ENCODE measurements at places on chromosomes 12 and 14.
A peak's percentile ranks its signal among the peaks of the same experiment; 100 is the strongest.

DNA sequence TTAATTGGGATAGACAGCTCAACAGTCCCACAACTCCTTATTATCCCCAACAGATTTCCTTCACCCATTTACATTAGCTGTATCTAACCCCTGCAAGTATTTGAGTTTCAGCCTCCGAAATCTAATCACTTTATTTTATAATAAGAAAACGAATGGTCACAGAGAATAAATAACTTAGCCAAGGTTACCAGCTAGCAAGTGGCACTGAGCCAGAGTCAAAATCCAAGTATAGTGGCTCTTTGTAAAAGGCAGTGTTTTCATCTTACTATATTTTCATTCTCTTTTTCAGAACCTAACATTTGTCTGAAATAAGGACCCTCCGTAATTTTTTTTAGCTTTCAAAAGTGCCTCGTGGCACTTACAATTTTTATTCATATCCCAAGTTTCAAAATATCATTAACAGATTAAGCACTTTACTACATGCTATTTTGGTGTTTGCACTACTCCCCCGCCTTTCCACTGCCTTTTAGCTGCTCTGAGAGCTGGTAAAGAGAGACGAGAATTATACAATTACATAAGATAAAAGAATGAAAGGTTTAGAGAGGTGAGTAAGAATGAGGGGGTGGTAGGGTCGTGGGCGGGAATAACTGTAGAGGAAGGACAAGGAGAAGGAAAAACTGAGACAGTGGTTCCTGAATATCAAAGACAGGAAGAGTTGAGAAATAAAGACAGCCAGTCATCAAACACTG lies 3.7 kb upstream of the USP15 start:
- DNase-seq: no peak

DNA sequence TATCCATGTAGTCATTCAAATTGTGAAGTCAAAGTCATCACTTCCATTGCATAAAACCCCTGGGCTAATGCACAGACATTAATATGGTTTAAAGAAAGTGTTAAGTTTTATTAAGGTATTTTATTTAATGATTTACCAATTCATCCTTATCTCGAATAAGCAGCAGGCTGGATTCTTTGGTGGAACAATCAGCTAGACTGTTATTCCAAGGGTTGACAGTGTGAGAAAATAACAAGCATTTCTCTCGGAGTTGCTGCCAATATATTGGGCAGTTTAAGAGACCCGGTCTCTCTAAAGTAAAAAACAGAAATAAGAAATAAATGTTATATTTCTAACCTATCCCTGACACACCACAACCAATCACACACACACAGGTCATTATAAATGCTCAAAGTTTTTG lies 9.4 kb downstream of the KLRB1 start:
- DNase-seq: no peak

DNA sequence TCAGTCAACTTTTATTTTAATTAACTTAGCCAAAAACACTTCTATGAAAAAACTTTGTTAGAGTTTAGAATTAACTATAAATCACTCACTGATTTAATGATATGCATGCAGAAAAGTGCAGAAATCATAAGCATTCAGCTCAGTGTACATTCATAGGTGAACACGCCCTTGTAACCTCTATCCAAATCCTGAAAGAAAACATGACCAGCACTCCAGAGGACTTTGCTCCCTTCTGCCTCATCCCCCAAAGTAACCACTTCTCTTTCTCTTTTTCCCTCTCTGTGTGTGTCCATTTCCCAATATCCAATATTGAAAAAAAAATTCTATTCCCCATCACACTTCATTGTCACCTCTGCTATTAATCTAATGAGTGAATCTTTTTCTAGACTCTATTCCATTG lies 197.1 kb upstream of the FAR2 start:
- no peak for DNase-seq

DNA sequence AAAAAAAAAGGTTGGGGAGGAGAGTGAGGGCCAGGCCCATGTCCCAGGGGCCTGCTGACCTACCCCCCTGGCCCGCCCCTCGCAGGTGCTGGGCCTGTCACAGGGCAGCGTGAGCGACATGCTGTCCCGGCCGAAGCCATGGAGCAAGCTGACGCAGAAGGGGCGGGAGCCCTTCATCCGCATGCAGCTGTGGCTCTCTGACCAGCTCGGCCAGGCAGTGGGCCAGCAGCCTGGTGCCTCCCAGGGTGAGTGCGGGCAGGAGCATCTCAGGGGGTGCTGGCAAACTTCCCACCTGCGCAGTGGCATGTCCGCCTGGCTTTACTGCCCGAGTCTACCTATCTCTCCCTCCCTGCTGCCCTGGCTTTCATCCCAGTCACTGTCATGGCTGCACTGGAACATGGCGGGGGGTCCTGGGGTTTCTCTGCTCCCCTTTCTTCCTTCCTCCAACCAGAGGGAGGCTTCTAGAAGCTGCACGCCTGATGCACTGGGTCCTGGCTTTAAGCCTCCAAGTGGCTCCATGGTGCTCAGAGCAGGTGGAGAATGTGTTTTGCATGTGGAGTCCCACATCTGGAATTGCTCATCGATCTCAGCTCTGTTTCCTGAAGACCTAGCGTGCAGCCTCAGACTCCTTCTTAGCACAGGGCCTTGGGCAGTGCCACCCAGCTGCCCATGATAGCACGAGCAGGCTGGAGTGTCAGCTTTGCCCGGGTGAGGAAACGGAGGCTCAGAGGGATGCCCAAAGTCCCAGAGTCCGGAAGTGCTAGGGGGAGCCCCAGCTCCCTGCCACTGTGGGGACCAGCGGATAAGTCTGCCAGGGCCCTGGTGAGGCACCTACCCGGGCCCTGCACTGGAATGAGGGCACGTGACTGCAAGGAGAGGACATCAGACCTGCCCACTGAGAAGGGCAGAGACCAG lies 46.3 kb downstream of the PHETA1 start:
- DNase-seq: no peak

GRCh38 chr12:119071176-119071575 lies 89.8 kb downstream of the SRRM4 start:
- DNase-seq: no peak

DNA sequence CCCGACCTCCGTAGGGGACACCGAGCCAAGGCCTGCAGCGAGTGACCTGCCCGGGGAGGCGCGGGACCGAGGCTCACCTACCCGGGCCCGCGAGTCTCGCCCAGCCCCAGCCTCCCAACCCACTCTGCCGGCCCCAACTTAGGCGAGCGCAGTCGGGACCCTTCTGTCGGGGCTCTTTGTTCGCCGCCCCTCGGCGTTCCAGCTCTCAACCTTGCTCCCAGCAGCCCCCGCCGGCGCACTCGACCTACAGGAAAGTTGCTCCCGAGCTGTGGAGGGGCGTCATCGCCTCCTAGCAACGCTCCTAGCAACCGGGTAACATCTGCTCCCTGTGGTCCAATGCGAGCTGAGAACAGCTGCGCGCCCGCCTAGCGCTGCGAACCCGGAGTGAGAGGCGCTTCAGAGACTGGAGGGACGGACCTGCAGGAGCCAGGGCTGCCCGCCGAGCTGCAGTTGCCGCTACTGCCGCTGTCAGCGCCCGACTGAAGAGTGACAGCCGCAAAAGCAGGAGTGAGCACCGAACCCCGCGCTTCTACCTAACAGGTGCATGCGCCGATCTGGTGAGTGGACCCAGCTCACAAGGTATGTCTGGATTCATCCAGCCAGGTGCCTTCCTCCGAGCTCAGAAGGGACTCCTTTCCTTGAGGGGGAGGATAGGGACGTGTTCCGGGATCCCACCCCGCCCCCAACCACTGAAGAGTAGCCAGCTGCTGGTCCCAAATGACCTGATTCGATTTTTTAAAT lies 355.0 kb downstream of the SNAPC1 start:
- peak; percentile 18 for DNase-seq

- no peak for DNase-seq
These were observed 153.0 kb downstream of the SYNE2 start for GRCh38 chr14:64005822-64006221.

GRCh38 chr12:8698132-8698851 lies 501 bp downstream of the RIMKLB start:
- peak; percentile 10 for DNase-seq

DNA sequence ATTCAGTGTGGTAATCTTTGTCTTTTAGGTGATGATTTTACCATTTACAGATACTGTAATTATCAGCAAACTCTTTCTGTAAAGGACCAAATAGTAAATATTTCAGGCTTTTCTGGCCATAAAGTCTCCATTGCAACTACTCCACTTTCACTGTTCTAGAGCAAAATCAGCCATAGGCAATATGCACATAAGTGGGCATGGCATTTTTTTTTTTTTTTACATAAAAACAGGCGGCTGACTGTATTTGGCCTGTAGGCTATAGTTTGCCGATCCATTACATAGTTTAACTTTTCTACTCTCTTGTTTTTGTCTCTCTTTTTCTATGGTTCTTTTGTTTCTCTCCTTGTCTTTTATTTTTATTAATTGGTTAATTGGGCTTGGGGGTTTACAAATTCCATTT lies 39.4 kb downstream of the RPH3A start:
- DNase-seq: no peak

DNA sequence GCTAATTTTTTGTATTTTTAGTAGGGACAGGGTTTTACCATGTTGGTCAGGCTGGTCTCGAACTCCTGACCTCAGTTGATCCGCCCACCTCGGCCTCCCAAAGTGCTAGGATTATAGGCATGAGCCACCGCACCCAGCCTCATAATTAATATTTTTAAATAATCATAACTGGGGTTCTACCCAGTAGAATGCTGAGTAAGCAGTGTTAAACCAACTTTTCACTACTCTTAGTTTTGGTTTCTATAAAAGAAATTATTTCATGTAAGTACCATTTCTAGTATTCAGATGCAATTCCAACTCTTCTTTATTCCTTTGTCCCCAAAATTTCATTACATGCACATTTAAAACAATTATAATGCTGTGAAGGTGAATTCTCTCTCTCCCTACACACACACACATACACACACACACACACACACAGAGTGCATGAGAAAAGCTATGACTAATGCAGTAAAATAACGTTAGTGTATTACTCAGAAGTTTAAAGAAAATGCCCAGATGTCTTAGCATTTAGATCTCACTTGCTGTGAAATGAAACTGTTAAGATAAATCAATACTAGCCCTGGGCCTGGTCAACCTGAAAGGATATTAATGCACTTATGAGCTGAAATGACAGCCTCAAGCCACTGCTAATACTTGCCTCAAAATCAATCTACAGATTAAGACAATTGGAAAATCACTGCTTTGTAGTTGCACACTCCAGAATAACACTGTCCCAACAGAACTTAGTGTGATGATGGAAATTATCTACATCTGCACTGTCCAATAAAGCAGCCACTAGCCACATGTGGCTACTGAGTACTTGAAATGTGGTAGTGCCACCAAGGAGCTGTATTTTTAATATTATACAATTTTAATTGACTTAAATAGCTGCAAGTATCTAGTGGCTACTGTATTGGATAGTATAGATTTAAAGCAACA lies 36.0 kb downstream of the PTPN21 start:
- no peak for DNase-seq

DNA sequence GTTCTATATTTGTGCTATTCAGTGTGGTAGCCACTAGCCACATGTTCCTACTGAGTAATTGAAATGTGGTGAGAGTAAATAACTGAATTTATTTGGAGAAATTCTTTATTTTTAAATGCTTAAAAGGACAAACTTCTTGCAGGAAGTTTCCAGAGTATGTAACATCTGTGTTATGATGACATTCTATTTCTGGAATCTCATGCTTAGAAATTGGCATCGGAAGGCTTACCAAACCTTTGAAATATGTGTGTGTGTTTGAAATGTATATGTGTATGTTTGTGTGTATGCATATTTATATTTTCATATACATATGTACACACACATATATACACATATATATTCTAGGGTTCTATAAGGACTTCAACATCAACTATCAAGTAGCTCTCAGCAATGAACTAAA lies 12.4 kb upstream of the WSCD2 start:
- no peak for DNase-seq

DNA sequence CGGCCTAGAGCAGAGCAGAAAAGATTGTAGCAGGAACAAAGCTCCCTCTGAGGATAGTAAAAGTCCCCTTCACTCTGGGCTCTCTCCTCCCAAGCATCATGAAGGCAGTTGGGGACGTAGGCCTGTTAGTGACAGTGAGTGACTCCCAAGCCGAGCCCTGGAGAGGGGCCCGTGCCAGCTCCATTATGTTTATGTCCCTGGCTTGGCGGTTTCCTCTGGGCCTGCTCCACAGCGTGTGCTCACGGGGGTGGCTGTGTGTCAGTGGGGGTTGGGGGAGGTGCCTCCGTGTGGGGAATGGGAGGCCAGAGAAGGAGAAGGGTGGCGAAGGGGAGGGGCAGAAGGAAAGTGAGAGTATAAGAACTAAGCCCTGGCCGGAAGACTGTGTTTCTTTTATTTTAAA lies 170.0 kb upstream of the VASH1 start:
- no peak for DNase-seq

DNA sequence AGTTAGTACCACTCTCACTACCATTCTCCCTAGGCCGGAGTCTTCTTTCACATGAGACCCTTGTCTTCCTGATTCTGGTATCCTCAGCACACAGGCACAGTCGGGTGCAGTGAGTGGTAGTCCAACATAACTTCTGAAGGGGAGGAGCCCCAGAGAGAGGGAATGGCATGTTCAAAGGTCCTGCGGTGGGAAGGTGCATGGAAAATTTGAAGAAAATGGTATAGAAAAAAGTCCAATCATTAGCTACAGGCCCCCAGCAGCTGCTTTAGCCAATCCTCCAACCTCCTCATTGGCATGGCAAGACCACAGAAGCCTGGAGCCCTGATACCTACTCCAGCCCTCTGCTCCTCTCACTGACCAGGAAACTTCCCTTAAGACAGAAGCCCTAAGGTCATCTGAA lies 96.6 kb downstream of the ZFP36L1 start:
- DNase-seq: no peak

- no peak for DNase-seq
These were observed 2.8 kb upstream of the MARK3 start for GRCh38 chr14:103382376-103382775.

Data from stimulated activated CD8-positive, alpha-beta memory T cell treated with anti-CD3 and anti-CD28 coated beads, Interleukin-7, amount 100 ng/mL, for 1 hour (primary cell).